Activated naive CD8-positive, alpha-beta T cell treated with anti-CD3 and anti-CD28 coated beads, Interleukin-2, amount 10 ng/mL, durations not matched to agents 7 days and 5 days (primary cell): ENCODE measurements at places on chromosomes 4 and X. TPM values are rescaled to one million over a fixed set of nuclear protein-coding genes. Genes with fewer than 3 reads are reported as not detected.
A peak's percentile ranks its signal among the peaks of the same experiment; 100 is the strongest.

CBLL2 gene
- not detected for total RNA-seq

POLA1 gene
- 24.3 TPM for total RNA-seq

MAGEE1 gene
- total RNA-seq = 7.7 TPM

GC gene
- not detected for total RNA-seq

HSPA4L gene
- total RNA-seq = 0.06 TPM

GPR34 gene
- 1.8 TPM for total RNA-seq

SPANXN2 gene
- total RNA-seq = not detected

ADGRG4 gene
- not detected for total RNA-seq

DIPK2B gene
- total RNA-seq = not detected

FAM9B gene
- total RNA-seq = not detected

RBM47 gene
- 2.7 TPM for total RNA-seq

DNA sequence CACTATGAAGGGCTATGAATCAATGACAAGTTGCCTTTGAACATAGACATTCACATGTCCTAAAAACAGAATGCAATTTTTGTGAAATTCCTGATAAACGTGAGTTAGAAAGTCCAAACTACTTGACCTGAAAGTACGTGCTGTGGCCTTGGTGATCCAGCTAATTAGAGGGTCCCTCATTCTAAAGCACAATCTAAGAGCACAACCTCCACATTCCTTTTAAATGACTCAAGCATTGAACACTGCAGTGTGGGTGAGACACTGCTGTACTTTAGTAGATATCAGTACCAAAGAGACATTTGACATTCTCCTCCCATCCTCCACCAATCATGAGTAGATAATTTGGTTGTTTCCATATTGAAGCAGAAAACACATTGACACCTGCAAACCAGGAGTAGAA lies 73.5 kb downstream of the FAM47B start:
- no peaks in the 10 kb centered on the region for H3K27me3 ChIP-seq
- no peak overlapping the region for H3K4me3 ChIP-seq
- no peak for DNase-seq
- H3K36me3 ChIP-seq = no peaks in the 10 kb centered on the region

GRCh38 chr4:88803600-88804096 lies 106.0 kb upstream of the NAP1L5 start:
- DNase-seq = no peak
- H3K4me1 ChIP-seq = peaks cover 9% of the 10 kb centered on the region
- peaks cover 8% of the 10 kb centered on the region for H3K36me3 ChIP-seq
- H3K27ac ChIP-seq = no peak overlapping the region

- H3K27ac ChIP-seq = no peak overlapping the region
- DNase-seq = no peak
- H3K27me3 ChIP-seq = no peaks in the 10 kb centered on the region
- H3K36me3 ChIP-seq = no peaks in the 10 kb centered on the region
- H3K4me1 ChIP-seq = no peaks in the 10 kb centered on the region
- H3K4me3 ChIP-seq = no peak overlapping the region
Observed at GRCh38 chr4:155532373-155533085, 134.1 kb upstream of the GUCY1A1 start.

GRCh38 chrX:139191746-139192385 lies 338.7 kb upstream of the F9 start:
- H3K4me1 ChIP-seq = no peaks in the 10 kb centered on the region
- DNase-seq = no peak
- H3K27me3 ChIP-seq = peaks cover 31% of the 10 kb centered on the region
- H3K4me3 ChIP-seq = no peak overlapping the region

DNA sequence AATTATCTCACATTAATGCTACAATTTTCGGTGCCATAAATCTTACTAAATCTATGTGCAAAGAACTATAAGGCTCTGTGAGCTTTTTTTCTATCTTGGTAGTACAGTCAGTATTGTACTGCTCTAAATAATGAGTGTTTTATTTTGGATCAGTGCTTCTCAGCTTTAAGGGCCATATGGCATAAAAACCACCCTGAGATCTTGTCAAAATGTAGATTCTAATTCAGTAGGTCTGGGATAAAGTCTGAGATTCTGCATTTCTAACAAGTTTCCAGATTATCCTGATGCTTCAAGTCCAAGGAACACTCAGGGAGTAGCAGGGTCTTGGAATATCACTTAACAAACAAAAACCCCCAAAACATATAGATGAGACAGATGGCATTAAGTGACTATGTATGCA lies 486.5 kb downstream of the GRXCR1 start:
- no peaks in the 10 kb centered on the region for H3K4me1 ChIP-seq
- no peaks in the 10 kb centered on the region for H3K36me3 ChIP-seq
- H3K27ac ChIP-seq = no peak overlapping the region
- no peaks in the 10 kb centered on the region for H3K27me3 ChIP-seq

DNA sequence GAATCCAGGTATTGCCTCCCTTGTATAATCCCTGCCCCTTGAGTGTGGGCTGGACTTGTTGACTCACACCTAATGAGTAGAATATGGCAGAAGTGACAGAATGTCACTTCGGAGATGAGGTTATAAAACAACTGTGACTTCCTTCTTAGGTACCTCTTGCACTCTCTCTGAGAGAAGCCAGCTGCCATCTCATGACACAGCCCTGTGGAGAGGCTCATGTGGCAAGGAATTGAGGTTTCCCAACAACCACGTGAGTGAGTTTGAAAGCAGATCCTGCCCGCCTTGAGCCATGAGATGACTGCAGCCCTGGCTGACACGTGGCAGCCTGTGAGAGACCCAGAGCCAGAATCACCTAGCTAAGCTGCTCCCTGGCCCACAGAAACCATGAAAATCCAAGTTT lies 13.5 kb downstream of the ASB11 start:
- no peaks in the 10 kb centered on the region for H3K27me3 ChIP-seq
- H3K4me1 ChIP-seq = peaks cover 7% of the 10 kb centered on the region
- no peak overlapping the region for H3K4me3 ChIP-seq
- H3K27ac ChIP-seq = no peak overlapping the region
- no peaks in the 10 kb centered on the region for H3K36me3 ChIP-seq
- peak; percentile 20 for DNase-seq

DNA sequence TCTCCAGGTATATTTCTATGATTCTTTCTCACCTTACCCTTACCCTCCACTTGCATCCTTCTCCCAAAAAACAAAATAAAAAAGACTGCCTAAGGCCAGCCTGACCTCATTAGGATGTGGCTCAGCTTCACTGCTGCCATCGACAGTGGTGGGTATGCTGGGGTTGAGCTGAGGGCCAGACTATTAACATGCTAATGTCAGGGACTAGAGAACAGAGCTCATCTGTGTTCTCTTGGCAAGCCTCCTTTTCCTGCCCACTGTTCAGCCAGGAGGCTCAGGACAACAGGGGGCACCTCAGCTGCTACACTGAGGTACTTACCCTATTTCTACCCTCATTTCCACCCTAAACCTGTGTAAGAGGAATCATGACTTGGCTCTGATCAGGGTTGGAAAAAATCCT lies 59.3 kb downstream of the MSN start:
- peak overlapping the region; percentile 35 for H3K4me3 ChIP-seq
- H3K4me1 ChIP-seq = peaks cover 53% of the 10 kb centered on the region
- DNase-seq = no peak
- H3K27ac ChIP-seq = peak overlapping the region; percentile 75

DNA sequence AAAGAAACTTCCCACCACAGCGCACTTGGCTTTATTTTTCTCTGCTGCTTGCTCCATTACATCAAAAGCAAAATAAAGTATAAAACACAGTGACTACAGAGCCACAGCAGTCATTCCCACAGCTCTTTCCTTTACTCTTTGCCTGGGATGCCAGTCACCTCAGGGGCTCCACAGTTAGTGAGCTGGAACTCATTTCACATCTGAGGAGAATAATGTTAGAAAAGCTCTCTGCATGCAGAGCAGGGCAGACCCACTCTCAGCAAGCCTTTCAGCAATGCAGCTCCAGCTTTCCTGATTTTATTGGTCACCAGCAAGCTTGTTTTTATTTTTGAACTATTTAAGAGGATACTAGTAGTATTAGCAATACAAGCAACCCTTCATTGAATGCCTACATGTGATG lies 13.8 kb downstream of the GRXCR1 start:
- no peaks in the 10 kb centered on the region for H3K4me1 ChIP-seq
- H3K4me3 ChIP-seq = no peak overlapping the region
- no peaks in the 10 kb centered on the region for H3K27me3 ChIP-seq
- DNase-seq = no peak

DNA sequence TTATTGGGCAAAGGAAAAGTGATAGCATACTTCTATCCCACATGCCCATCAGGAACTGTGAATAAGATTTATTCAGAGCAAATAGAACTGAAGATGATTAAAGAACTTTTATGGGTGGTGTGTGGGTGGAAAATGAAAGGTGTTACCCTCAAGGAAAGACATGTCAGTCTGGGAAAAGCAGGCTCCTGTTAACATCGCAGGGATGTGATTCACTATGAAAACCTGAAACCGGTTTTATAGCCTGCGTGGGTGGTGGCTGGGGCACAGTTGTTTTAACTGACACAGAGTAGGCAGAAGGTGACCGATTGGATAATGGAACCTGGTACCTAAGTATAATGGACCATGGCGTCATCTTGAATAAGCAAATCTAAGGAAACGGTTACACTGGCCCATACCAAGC lies 61.3 kb upstream of the CASK start:
- H3K27ac ChIP-seq = no peak overlapping the region
- H3K4me3 ChIP-seq = no peak overlapping the region
- H3K36me3 ChIP-seq = peaks cover 3% of the 10 kb centered on the region
- H3K27me3 ChIP-seq = no peaks in the 10 kb centered on the region
- H3K4me1 ChIP-seq = no peaks in the 10 kb centered on the region
- DNase-seq = no peak

DNA sequence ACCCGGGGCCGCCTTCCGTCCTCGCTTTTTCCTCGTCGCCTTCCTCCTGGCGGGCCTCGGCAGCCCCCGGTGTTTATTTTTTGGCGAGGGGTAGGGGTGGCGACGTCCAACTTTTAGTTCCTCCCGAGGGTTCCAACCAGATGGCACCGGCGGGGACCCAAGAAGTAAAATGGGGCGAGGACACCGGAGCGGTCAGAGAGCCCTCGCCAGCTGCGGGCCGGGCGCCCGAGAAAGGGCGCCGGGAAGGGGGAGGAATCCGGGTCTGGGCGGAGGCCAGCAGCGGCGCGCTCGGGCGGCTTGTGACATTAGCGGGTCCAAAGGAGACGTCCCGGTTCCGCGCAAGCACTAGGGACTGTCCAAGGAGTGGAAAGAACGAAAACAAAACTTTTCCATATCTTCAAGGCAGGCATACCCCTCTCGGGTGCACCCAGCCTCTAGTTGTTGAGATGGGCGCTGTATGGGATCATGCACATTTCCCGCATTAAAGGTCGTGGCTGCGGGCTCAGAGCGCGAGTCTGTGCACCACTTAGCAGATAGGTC lies 691 bp upstream of the USP46 start:
- H3K36me3 ChIP-seq = peaks cover 9% of the 10 kb centered on the region
- H3K4me3 ChIP-seq = peak overlapping the region; percentile 79
- no peak for DNase-seq
